ENCODE measurements at places on chromosomes 4 and X.
A peak's percentile ranks its signal among the peaks of the same experiment; 100 is the strongest.

DNA sequence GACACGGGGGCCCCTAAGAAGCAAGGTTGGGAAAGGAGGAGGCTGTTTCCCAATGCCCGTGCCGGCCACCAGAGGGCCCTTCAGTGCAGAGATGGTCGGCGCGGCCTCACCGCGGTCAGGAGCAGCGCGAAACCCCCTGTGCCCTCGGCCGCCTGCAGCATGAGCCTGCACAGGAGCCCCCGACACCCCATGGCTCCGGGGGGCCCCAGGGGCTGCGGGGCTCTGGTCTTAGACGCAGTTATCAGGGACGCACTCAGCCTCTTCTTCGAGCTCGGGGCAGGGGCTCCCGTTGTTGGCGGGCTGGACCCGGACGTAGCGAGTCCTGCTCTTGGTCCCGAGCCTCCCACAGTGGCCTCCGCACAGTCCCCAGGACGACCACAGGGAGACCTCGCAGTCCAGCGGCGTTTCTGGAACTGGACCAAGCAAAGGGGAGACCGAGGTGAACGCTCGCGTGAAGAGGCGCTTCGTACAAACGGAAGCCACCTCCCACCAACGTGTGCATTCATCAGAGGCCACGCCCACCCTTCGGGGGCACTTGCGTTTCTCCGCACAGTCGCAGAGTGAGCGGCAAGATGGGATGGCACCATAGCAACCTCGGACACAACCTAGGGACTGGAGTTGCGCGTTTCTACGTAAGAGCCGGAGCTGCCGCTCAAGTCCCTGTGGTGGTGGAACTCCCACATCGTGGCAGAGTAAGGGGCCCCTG, 5.0 kb downstream of the SPON2 start:
- DNase-seq = peak; percentile 75

- DNase-seq = no peak
These were observed 260.8 kb downstream of the QDPR start for GRCh38 chr4:17251101-17251500.

GRCh38 chr4:97942137-97942536, 201.1 kb downstream of the STPG2 start:
- DNase-seq = no peak

DNA sequence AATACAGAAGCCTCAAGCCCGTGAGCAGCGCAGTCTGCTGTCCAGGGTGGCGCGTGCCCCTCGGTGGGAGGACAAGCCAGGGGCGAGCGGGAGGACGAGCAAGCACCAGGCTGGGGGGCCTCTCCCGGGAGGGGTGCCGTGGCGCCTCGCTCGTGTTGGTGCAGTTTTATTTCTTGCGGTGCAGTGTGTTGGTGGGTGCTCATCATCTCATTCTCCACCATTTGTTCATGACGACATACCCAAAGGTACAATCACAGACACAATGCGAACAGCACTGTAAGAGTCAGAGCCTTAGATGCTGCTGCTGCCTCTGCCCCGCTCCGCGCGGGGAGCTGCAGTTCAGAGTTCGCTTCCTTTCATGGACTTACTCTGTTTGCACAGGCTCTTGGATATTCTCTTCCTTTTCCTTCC, 30.3 kb downstream of the RGS12 start:
- no peak for DNase-seq

DNA sequence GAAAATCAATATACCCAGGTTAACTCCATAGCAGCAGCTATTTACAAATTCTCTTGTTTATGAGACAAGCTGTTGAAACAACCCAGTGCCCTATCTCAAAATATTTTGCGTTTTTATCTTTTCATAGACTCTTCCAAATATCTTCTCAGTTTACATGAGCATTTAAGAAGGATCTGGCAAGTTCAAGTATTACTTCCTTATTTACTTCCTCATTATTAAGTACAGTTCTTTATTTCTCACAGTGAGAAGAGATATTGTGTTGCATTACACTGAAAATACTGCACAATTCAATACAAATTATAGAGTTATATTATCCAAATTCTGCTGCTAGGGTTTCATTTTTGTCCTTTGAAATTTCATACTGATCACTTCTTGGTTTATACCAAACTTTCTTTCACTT, 43.6 kb upstream of the UCP1 start:
- no peak for DNase-seq

- DNase-seq = no peak
These were observed 8.0 kb upstream of the CPEB2 start for GRCh38 chr4:14994242-14994641.

GRCh38 chr4:147639388-147639787, 22.2 kb downstream of the TMEM184C start:
- no peak for DNase-seq
